ENCODE measurements at places on chromosomes 3 and 15. TPM values are rescaled to one million over a fixed set of nuclear protein-coding genes. Genes with fewer than 3 reads are reported as not detected.

DNA sequence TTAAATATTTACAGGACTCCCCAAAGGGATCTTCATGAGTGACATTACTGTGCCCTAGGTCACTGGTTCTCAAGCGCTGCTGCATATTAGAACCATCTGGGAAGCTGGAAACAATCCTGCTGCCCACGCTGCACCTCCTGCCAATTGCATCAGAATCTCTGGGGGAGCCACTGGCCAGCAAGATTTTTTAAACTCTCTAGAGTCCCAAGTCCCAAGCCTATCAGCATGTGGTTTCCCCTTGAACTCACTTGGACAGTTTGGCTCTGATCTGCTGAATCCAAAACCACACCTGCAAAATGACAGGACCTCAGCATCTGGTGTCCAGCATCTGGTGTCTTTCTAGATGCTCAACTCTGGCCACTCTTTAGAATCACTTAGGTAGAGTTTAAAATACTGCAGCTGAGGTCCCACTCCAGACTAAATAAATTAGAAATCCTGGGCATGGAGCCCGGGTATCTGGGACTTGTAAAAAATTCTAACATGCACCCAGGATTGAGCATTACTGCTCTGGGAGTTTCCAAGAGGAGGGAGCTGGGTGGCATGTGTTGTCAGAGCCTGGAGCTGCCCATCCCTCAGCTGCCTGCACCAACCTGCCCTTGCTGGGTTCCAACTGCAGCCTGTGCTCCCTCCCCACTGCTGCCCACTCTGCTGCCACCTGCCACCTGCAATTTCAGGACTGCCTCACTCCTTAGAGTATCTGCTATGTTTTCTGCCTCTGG is 311.3 kb downstream of the SLC9A9 start:
- no peak for DNase-seq

- no peak for DNase-seq
Observed at GRCh38 chr3:114928989-114929640, 218.0 kb downstream of the ZBTB20 start.

- DNase-seq: no peak
Observed at GRCh38 chr15:57112178-57112577, 193.7 kb downstream of the TCF12 start.

- DNase-seq: no peak
Observed at GRCh38 chr3:33575311-33575710, 135.1 kb upstream of the UBP1 start.

DNA sequence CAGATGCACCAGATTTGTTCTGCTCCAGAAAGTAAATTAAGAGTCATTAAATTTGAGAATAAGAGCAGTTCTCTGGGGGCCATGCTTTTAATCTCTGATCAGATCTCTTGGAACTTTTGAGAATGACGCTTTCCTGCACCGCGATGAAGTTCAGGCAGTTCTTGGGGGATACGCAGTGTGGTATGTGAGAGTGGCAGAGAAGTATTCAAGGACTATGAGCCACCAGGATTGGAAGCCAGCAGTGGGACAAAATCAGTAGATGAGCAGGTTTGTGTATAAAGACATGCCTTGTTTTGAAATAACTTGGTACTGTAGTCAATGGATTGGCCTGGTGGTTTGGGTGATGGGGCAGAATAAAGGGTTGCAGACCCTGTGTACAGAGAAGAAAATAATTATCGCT is 483.6 kb downstream of the ERC2 start:
- DNase-seq: no peak

DNA sequence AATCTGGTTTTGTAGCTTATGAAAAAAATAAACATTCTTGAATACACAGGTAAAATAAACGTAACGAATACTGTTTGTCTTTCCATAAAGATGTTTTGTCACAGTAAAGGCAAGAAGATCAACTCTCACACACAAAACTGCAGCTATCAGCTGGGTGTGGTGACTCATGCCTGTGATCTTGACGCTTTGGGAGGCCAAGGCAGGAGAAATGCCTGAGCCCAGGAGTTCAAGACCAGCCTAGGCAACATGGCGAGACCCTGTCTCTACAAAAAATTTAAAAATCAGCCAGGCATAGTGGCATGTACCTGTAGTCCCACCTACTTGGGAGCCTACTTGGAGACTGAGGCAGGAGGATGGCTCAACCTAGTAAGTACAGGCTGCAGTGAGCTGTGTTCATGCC is 39.6 kb downstream of the CBLB start:
- DNase-seq: no peak

DNA sequence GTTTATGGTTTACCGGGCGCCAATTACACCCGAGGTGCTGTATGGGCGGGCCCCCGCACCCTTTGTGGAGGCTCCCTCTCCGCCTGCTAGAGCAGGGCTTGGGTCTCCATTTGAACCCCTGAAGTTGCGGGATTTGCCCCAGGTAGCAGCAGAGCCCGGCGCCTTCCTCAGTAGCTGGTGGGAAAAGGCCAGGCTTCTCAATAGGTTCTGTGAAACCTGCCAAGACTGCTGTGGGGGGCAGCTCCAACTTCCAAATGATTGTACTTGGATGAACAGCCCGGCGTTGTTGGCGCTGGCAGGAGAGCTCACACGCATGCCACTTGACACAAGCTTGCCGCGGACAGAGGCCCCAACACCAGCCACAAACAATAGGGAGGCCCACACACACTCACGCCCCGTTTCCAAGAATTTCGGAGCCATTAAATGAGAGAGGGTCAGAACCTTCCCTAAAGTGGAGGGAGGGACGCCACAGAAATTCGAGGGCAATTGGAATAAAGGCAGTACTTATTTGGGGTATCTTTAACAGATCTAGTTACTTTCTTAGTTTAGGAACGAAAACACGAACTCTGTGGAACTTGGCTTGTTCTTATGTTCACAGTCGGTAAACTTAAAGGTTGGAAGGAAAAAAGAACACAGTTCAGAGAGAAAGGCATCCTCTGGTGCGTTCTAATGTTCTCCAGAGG is 1.4 kb downstream of the EPHB3 start:
- DNase-seq: no peak

GRCh38 chr3:185457376-185457775 is 41.5 kb downstream of the TMEM41A start:
- DNase-seq: no peak

GRCh38 chr3:138031536-138031935 is 21.6 kb downstream of the CLDN18 start:
- DNase-seq: no peak

DNA sequence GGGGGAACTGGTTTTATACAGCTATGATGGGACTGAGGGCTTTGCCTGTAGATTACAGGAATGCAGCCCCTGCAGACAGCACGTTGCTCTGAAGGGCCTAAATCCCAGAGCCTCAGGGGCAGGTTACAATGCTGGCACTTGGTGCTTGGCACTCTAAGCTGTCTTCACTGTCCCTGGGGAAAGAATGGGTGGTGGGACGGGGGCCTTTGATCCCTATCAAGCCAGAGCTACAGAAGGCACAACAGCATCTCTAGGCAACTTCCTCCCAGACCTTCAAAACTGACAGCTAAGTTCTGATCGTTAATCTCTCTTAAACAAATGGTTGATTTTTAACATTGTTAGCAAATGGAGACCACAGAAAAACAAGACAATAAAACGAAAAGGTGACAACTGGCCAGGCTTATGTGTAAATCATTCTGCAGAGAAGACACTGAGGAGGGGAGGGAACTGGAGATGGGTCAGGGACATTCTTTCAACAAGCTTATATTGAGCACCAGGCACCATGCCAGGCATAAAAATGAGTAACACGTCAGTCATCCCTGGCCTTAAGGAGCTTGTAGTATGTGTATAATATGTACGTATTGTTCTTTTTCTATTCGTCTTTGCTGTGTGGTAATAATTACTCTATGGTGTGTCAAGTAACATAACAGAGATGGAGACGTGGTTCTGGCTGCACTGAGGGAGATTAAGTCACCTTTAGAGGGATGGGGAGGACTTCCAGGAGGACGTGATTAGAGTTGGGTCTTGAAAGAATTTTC is 49.1 kb downstream of the CA12 start:
- DNase-seq: peak; percentile 83

DNA sequence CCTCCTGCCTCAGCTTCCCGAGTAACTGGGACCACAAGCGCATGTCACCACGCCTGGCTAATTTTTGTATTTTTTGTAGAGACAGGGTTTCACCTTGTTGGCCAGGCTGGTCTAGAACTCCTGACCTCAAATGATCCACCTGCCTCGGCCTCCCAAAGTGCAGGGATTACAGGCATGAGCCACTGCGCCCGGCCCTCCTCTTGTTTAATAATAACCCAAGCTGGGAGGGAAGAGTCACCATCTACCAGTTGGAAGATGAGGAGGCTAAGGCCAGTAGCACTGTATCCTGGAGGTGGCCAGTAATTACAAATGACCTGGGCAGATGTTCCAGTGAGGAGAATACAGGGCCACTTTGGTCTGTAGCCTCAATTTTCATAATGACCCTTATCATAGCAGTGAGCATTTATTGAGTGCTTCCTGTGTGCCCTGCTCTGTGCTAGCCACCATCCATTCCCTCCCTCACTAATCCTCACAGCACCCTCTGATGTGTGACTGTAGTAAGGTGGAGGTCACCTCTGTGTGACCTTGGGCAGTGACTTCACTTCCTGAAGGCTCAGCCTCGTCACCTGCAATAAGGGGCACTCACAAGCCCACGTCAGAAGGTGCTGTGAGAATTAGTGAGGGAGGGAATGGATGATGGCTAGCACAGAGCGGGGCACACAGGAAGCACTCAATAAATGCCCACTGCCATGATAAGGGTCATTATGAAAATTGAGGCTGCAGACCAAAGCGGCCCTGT is 64.2 kb downstream of the ABTB1 start:
- DNase-seq: no peak

- no peak for DNase-seq
Observed at GRCh38 chr15:58527573-58528187, 95.9 kb downstream of the LIPC start.

GRCh38 chr3:175184392-175184791 is 325.3 kb downstream of the NAALADL2 start:
- no peak for DNase-seq

DNA sequence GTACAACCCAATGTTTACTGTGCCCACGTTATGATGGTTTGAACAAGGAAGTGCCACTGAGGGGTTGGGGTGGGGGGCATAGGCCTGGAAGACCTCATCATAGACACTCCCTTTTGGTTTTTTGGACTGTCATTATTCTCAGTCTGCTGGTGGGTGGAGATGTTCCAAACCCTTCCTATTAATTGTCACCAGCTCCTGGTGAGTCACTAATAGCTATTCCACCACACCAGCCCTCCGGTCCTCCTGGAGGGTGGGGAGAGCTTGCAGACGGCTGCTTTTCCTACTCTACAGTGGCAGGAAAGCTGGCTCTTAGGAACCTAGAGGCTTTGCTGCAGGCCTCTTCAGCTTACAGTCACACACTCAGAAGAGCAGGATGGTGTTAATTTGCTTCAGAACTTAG is 9.0 kb upstream of the COPG1 start:
- DNase-seq: no peak

GRCh38 chr3:68876112-68876713 is 56.1 kb downstream of the TAFA4 start:
- DNase-seq: peak; percentile 73

DNA sequence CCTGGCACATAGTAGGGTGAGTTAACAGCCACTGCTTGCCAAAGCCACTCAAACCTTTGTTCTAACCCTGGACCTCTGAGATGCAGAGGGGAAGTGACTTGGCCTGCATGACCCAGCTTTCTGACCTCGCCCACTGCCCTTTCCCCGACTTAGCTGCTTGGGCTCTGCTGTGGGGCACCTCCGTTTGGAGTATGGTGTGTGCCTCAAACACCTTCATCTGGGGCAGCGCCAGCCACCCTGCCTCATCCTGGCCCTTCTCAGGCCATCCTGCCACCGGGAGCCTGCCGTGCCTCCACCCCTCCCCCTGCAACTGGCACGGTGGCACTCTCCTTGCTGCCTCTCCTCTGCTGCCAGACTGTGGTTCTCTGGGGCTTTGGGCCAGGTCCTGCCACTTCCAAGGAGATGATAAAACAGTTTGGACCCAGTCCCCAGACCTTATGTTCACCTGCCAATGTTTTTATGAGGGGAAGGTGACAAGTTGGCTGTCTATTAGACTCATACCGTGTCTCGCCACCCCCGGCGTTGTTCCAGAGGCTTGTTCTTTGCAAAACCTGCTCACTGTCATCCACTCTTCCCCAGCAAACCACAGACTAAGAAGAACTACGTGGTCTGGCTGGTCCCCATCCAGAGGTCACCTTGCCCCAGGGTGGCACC is 32.2 kb downstream of the SLC6A6 start:
- DNase-seq: no peak

GRCh38 chr3:57086201-57086600 is 25.7 kb downstream of the SPATA12 start:
- no peak for DNase-seq

GRCh38 chr3:126356373-126357264 is 589 bp downstream of the KLF15 start:
- peak; percentile 5 for DNase-seq

GRCh38 chr3:89314454-89315098 is 207.2 kb downstream of the EPHA3 start:
- no peak for DNase-seq

DNA sequence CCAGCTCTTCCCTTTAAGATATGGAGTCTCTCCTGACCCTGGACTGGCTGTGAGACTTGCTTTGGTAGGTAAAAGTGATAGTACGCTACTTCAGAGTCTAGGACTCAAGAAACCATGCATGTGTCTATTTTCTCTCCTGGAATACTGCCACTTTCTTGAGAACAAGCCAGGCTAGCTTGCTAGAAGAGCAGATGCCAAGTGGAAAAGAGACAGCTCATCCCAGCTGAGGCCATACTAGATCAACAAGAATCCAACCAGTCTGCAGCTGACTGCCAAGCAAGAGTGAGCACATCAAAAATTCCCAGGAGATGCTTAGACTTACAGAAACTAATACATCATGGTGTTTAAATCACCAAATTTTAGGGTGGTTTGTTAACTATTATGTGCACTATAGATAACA is 208.3 kb upstream of the RBMS3 start:
- no peak for DNase-seq

DNA sequence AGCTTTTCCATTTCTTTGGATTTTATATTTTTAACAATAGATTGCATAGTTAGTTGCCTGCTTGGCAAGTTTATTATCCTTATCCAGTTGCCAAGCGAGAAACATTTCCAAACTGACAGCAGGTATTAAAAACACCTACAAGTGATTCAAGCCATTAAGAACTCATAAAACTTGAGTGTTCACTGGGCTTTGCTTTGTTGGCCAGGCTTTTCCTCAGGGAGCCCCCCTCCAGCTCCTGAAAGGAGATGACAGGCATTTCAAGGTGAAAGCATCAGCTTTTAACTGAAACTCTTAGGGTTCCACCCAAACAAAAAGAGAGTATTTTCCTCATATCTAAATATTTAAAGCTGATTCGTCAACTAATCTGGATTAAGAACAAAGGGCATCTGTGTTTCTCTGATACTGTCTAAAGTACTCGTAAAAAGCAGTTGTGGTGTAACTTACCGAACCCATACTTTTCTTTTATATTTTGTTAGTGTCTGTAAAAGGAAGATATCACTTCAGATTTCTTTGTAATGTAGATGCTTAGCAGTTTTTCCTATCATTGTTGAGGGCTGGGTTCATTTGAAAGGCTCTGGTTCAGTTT is 363.4 kb downstream of the OTOL1 start:
- no peak for DNase-seq

Gene FANCD2OS
- not detected for total RNA-seq

Gene CPA3
- total RNA-seq: 1.7 TPM

Gene GOLGA8G
- total RNA-seq: not detected

Gene CCR3
- not detected for total RNA-seq

Gene PIGZ
- total RNA-seq: 5.1 TPM

Gene CORO2B
- 2.9 TPM for total RNA-seq

Gene EAF2
- total RNA-seq: 1.5 TPM

Gene CXCR6
- not detected for total RNA-seq

Gene XIRP1
- total RNA-seq: not detected

Gene TPRG1
- not detected for total RNA-seq

Gene MYO5C
- total RNA-seq: 19.4 TPM

Gene TBC1D2B
- 45.4 TPM for total RNA-seq

Gene CKMT1B
- total RNA-seq: not detected

Data from endothelial cell of umbilical vein (primary cell).